ENCODE measurements at places on chromosomes 5 and 9.

GRCh38 chr9:4964540-4964939, 20.5 kb upstream of the JAK2 start:
- DNase-seq: no peak

DNA sequence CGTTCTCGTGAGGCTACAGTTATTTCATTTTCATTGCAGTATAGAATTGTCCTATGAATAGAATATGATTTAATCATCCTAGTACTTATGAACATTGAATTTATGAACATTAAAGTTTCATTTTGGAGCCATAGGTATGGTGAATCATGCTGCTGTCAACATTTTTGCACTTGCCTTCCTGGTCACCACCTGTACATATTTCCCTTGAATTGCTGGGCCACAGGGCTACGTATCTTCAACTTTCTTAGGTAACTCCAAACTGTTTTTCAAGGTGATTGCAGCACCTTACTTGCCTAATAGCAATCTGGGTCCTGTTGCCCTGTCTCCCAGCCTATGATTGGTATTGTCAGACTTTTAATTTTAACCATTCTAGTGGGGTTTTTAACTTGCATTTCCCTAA, 6.5 kb upstream of the RNF145 start:
- no peak for DNase-seq

- DNase-seq: no peak
These were observed 27.1 kb downstream of the GRAMD2B start for GRCh38 chr5:126450346-126450745.

- no peak for DNase-seq
These were observed 30.9 kb downstream of the NTNG2 start for GRCh38 chr9:132192728-132193127.

DNA sequence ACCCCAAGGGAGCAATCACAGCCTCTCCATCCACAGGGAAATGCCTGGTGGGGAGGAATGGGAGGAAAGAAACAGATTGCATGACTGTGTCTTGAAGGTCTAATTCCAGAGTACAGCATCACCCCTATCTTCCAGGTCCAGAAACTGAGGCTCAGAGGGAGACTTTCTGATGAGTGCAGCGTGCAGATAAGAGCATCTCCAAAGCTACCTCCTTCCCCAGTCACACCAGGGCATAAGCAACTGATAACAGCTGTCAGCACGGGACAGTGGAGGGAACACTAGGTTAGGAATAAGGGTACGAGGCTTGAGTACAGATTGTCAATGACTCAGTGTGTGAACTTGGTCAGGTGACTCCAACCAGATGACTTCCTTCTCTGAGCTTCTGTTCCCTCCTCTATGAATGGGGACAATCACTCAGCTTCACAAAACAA, 126.9 kb downstream of the KCNIP1 start:
- no peak for DNase-seq

DNA sequence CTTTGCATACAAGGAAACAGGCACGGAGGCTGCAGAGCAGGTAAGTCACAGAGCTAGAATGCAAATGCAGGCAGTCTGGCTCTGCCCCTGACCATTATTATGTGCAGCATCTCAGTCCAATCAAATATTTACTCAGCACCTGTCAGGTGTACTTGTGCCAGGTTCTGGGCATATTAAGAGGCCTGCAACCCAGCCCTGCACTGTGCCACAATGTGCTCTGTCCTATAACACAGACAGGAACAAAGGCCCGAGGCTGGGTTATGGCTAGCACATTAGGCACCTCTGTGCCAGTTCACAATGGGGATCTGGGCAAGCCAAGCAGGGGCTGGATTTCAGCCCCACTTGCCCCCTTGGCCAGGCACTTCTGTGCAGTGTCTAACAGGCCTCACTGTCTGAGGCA, 14.0 kb downstream of the ARL15 start:
- DNase-seq: no peak
